Cortex of kidney (tissue), 1 donor: ENCODE measurements at places on chromosomes 1 and 21.

- no peak for DNase-seq
Measured at GRCh38 chr1:2554621-2555387, 1.4 kb upstream of the TNFRSF14 start.

GRCh38 chr1:78289603-78290002, 201.2 kb upstream of the PTGFR start:
- no peak for DNase-seq

DNA sequence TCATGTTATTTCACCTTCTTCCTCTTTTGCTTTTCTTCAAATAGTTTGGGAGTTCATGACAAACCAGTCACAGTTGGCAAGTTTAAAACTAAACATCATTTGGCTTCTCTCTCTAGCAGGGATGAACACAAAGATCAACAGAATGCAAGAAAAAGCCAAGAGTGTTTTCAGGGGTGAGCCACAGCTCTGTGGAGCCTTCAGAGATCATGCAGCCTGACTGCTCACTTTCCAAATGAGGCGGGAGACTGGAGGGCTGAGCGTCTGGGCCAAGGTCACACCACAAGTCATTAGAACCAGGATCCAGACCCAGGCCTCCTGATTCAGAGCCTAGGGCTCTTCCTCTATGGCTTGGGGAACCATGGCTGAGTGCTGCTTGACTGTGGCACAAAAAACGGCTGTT, 2.7 kb downstream of the DPT start:
- DNase-seq, result no peak

- DNase-seq, result no peak
Measured at GRCh38 chr1:29441916-29442668, 205.8 kb downstream of the PTPRU start.

- no peak for DNase-seq
Measured at GRCh38 chr21:46187814-46188213, 3.6 kb upstream of the SPATC1L start.

GRCh38 chr1:118335331-118335732, 150.3 kb upstream of the SPAG17 start:
- no peak for DNase-seq
